Germinal center (tissue), 1 donor: ENCODE measurements at places on chromosomes 1 and 21.

DNA sequence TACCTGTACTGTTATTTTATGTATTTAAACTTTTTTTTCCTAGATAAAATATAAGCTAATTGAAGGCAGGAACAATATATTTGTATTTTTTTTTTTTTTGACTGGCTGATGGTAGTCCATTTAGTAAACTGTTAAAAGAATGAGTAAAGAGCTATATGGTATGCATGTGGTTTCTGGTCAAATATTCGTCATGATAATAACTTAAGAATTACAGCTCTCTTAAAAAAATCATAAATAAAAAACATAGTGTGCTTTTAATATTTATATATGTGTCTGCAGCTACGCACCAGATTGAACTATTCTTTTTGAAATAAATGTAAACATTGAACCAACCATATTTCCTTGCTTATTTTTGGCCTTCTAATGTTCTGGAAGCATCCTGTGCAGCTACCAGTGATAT lies 272.3 kb upstream of the C1orf105 start:
- no peak for DNase-seq

GRCh38 chr1:41442697-41443251 lies 41.7 kb downstream of the EDN2 start:
- DNase-seq = no peak

GRCh38 chr1:18686540-18686939 lies 55.9 kb downstream of the PAX7 start:
- no peak for DNase-seq

DNA sequence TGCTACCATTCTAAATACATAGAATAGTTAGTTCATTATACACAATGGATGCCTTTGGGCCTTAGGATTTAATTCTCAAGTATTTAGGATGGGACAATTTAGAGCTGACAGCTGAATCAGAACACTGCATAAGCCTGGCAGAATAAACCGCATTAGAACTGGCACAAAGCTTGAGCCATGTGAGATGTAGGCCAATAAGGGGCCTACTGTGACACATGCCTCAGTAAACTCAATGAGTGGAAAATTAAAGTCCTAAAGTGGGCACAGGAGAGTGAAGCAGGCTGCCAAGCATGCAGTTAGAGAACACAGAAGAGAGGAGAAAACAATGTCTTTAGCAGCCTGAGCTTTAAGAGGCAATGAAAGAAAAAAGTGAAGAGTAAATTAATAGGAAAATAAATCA lies 24.3 kb downstream of the SCYL3 start:
- DNase-seq = no peak

- no peak for DNase-seq
Observed at GRCh38 chr1:247825362-247825761, 1.4 kb upstream of the OR14A16 start.

GRCh38 chr1:243520831-243521230 lies 265.0 kb downstream of the SDCCAG8 start:
- DNase-seq = no peak

DNA sequence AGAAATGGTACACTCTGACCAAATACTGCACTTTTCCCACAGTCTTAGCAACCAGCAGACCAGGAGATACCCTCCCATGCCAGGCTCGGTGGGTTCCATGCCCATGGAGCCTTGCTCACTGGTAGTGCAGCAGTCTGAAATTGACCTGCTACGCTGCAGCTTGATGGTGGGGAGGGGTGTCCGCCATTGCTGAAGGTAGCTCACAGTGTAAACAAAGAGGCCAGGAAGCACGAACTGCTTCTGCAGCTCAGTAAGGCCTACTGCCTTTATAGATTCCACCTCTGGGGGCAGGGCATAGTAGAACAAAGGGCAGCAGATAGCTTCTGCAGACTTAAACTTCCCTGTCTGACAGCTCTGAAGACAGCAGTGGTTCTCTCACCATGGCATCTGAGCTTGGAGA lies 12.3 kb upstream of the IFI44L start:
- no peak for DNase-seq

DNA sequence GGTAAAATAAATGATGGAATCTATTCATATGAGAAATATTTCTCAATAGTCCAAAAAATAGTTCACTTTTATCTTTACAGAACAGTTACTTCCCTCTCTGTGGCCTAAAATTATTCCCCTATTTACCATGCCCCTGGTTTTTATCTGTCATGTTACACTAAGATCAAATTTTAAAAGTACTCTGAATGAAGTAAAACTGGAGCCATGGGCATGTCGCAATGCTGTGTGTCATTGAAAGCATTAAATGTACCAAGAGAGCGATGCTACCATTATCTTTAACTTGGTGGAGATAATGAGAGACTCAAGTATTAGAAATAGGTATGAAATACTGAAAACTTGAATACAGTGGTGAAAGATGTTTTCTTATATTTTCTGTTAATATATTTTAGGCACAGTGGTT lies 146.2 kb downstream of the KCNT2 start:
- no peak for DNase-seq

- DNase-seq = no peak
Observed at GRCh38 chr1:54287176-54287650, 87.2 kb downstream of the MRPL37 start.

- no peak for DNase-seq
Observed at GRCh38 chr1:145707183-145707867, at the start of gene PDZK1. TSS of gene PDZK1 (minus strand) at chr1:145707368. CDS start at chr1:145688021, 19,347 bp downstream.

- DNase-seq = no peak
Observed at GRCh38 chr1:78650114-78650660, 556 bp downstream of the IFI44 start.

DNA sequence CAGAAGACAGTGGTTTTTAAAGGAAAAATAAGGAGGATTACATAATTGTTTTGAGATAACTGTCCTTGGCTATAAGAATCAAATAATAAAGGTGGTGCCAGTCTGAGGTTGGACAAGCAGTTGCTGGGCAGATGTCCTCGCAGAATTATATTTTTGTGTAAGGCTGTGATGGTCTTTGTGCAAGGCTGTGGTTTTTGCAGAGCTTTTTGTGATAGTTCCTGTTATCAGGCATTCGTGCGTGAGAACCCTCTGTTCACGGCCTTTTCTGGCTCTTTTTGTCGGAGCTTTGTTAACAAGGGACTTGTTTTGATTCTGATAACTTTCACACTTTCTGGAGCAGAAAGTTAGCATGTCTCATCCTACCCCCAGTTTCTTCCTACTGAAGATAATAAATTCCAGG lies 33.4 kb downstream of the SH3BP5L start:
- no peak for DNase-seq

- DNase-seq = no peak
Observed at GRCh38 chr21:41802684-41803083, 35.8 kb upstream of the RIPK4 start.

GRCh38 chr1:17278996-17279830 lies 28.8 kb upstream of the PADI4 start:
- DNase-seq = no peak
